MG63 (cell line): ENCODE measurements at places on chromosomes 4 and X. TPM values are rescaled to one million over a fixed set of nuclear protein-coding genes. Genes with fewer than 3 reads are reported as not detected.

DNA sequence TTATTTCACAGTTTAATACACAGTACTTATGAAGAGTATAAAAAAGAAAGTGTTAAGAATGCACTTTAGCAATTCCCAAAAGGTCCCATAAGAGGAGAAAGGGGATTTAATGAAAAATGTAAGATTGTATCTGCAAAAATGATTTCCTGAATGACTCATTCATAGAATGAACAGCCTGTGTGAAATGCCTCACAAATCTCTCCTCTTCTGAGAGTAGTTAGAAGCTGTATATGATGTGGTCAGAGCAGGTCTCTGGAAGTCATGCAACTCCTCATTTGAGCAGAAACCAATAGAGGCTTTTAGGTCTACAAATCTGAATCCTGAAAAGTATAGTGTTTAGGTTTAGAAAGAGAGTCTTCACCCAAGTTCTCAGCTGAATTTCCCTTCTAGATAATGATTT is 381.3 kb upstream of the INTU start:
- no peak for DNase-seq

DNA sequence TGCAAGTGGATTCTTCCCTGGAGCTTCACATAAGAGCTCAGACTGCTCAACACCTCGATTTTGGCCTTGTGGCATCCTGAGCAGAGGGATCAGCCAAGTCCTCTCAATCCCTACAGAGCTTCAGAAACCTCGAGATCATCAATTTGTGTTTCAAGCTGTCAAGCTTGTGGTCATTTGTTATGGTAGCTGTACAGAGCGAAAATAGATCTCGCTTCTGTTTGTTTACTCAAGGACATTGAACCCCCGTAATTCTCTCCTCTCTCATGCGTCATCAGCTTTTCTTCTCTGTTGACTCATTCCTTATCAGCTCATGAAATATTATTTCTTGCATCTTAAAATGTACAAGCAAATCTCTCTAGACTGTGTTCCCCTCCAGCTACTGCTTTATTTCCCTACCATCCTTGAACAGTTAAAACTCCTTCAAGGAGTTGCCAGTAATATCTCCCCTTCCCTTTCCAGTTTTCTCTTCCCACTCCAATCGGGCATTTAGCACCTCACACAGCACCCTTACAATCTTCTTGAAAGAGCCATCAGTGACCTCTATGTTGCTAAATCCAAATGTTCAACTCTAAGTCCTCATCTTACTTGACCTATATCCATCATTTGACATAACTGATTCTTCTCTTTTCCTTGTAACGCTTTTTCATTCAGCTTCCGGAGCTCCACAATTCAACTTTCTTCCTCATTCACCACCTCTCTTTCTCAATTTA is 106.2 kb upstream of the FAT1 start:
- no peak for DNase-seq

DNA sequence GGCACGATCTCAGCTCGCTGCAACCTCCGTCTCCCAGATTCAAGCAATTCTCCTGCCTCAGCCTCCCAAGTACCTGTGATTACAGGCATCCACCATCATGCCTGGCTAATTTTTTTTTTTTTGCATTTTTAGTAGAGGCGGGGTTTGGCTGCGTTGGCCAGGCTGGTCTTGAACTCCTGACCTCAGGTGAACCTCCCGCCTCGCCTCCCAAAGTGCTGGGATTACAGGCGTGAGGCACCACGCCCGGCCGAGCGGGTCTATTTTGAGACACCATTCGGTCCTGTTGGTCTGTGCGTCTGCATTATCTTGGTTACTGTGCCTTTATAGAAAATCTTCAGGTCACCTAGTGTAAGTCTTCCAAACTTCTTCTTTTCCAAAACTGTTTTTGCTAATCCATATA is 21.7 kb upstream of the RGS12 start:
- DNase-seq: no peak

The GAGE12E gene
- total RNA-seq: not detected in 2 replicates

DNA sequence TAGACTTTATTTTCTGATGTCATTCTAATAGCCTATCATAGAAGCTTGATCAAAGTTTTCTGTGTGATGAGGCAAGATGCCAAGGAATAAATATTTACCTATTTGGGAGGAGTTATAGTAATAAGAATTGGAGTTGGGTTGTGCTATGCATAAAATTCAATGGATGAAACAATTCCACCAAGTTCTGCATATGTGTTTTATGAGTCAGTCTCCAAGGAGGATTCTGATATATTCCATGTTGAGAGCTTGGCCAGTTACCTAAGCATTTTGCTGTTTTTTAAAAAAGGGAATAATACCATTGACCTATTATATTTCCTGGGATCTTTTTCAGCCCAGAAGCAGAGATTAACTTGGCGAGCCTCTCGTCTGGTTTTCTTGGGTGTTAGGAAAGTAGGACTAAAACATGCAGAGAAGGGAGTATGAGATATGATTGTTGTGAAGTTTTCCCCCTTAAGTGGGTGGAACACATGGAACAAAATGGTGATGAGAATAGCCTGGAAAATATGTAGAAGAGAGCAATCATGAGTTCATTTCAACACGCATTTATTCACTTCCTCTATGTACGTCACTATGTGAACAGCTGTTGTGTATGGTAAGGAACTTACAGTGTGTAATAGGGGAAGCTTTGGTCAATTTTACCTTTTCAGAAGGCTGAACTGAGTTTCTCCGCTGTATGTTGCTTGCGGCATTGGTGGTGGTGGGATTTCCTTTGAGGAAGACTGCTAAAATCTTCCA is 39.2 kb downstream of the POLA1 start:
- no peak for DNase-seq

- no peak for DNase-seq
These were observed 52.9 kb upstream of the INTU start for GRCh38 chr4:127579821-127580220.

The PAGE2B gene
- not detected in 2 replicates for total RNA-seq

- no peak for DNase-seq
These were observed 1.1 kb downstream of the CFAP99 start for GRCh38 chr4:2419814-2420213.

- no peak for DNase-seq
These were observed 38.1 kb downstream of the NFXL1 start for GRCh38 chr4:47876310-47876709.

- DNase-seq: peak; percentile 24
These were observed 170.6 kb upstream of the S100G start for GRCh38 chrX:16479206-16479869.
